Upper lobe of right lung (tissue), 1 donor: ENCODE measurements at places on chromosomes 3 and 15. TPM values are rescaled to one million over a fixed set of nuclear protein-coding genes. Genes with fewer than 3 reads are reported as not detected.

DNA sequence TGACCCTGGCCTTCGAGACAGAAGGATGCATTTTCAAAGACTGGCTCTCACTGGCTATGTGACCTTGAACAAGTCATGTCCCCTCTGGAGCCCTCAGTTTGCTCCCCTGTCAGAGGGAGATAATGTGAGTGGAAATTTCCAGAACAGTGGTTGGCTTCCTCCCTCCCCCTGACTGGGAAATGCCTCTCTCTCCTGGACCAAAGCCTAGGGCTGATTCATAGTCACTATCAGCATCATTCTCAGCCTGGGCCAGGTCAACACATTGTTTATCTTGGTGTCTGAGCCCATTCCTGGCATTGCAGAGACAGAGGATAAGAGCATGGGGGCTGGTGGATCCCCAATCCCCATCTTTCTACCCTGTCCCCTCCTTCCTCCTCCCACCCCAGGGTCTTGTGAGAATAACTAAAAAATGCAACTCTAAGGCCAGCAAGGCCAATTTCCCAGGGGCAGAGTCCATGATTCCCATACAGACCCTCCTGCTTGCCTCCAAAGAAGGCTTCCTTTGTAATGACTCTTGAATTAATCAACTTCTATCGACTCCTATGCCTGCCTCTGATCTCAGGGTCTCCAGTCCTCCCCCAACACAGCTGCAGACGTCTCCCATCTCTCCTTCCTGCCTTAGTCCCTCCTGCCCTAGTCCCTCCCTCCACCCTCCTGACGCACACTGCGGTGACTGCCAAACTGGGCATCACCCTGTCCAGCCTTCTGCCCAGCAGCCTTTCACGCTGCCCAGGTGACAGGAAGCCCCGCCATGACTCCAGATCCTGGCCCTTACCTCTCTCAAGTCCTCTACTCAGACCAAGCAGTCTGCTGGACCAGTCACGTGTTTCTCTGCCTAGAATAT lies 35.4 kb upstream of the CORO2B start:
- H3K36me3 ChIP-seq = no peaks in the 10 kb centered on the region
- H3K27me3 ChIP-seq = no peaks in the 10 kb centered on the region
- H3K4me1 ChIP-seq = peaks cover 11% of the 10 kb centered on the region
- DNase-seq = no peak

GRCh38 chr15:25664761-25665160 lies 198.4 kb downstream of the ATP10A start:
- H3K4me1 ChIP-seq = peaks cover under 1% of the 10 kb centered on the region
- no peak overlapping the region for H3K4me3 ChIP-seq
- H3K27ac ChIP-seq = no peak overlapping the region
- peaks cover 5% of the 10 kb centered on the region for H3K27me3 ChIP-seq
- H3K36me3 ChIP-seq = no peaks in the 10 kb centered on the region

GRCh38 chr3:127454051-127454450 lies 136.5 kb downstream of the TPRA1 start:
- H3K4me1 ChIP-seq = peaks cover 20% of the 10 kb centered on the region
- H3K36me3 ChIP-seq = no peaks in the 10 kb centered on the region

DNA sequence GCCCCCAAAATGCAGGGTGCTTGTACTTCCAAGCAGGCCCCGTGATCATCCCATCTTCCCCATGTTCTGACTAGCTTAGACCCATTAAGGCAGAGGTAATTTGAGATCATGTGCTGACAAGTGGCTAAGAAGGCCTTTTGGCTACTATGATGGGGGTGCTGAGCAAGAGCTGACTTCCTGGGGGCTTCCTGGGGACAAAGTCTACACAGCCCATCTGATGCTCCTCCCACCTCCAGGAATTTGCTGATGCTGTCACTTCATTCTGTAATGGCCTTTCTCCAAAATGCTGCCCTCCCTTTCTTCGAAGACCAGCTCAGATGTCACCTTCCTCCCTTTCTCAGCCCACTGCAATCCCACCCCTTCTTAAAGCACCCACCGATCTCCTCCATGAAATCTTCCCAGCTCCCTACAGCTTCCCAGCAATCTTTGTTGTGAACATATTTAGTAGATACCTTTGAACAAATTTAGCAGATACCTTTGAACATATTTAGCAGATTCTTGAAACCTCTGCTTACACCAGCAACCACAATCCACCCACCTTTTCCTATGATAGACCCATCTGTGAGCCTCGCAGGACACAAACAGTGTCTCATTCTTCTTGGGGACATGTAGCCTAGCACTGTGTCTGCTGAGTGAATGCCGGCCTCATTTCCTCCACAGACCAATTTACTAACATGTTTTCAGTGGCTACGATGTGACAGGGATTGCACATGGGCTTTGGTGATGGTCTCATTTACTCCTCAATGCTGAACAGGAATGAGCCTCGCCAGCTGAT lies 223.3 kb downstream of the EPHB1 start:
- no peaks in the 10 kb centered on the region for H3K36me3 ChIP-seq
- H3K4me3 ChIP-seq = no peak overlapping the region
- H3K27ac ChIP-seq = no peak overlapping the region
- H3K4me1 ChIP-seq = no peaks in the 10 kb centered on the region
- DNase-seq = no peak
- H3K27me3 ChIP-seq = no peaks in the 10 kb centered on the region

CCDC33 gene
- not detected for total RNA-seq

DNA sequence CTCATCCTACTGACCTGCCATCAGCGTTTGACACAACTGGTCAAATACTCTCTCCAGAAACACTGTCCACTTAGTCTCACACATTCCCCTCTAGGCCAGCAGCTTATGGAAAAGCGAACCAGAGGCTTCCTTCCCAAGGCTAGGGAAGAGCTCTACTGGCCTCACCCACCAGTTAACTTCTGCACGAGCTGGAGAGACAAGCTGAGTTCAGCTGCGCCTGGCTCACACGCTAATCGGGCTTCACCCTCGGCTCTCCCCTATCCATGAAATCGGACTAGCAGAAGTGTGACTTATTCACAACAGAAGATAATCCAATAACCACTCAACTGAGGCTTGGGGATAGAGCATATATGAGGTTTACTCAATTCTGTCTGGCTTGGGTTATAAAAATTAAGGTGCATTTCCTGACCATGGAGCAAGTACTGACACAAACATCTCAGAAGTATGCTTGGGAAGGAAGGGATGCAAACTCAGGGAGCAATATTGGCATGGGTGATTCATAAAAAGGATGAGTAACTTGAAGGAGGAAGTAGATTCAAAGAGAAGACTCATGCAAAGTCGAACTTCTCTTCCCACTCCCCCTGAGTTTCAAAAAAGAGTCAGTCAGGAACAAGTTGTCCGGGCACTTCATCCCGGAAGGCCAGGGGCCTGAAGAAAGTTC lies 73.1 kb downstream of the XXYLT1 start:
- H3K27me3 ChIP-seq = no peaks in the 10 kb centered on the region
- H3K4me3 ChIP-seq = no peak overlapping the region
- no peak for DNase-seq

SLC12A1 gene
- not detected for total RNA-seq

DNA sequence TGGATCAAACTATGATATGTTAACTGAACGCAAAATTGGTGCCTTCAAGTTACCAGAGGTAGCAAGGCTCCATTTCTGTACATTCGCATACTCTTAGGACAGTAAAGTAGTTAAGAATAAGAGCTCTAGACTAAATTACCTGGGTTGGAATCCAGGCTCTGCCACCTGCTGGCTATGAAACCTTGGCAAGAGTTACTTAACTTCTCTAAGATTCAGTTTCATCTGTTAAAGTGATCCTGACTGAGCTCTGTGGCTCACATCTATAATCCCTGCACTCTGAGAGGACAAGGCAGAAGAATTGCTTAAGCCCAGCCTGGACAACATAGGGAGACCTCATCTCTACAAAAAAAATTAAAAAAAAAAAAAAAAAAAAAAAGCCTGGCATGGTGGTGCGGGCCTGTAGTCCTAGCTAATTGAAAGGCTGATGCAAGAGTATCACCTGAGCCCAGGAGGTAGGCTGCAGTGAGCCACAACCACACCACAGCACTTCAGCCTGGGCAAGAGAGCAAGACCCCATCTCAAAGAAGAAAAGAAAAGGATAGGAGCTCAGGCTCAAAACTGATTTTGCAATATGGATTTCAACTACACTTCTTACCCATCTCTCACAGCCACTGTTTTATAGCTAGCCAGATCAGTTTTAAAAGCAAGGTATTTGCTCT lies 21.3 kb downstream of the GSK3B start:
- H3K27ac ChIP-seq = no peak overlapping the region
- no peak overlapping the region for H3K4me3 ChIP-seq
- H3K27me3 ChIP-seq = no peaks in the 10 kb centered on the region

DNA sequence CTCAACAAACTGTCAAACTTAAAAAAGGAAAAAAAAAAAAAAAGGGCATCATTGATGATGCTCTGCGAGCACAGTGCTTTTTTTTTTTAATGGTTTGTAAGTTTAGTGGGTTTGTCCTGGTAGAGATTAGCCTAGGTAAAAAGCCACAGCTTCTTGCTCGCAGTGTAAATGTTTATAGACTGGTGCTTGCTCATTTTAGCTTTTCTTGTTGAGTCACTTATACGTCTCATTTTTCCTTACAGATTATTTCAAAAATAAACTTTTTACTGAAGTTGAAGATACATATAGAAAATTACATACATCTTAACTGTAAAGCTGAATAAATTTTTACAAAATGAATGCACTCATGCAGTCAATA lies 16.5 kb upstream of the TRA2B start:
- H3K4me3 ChIP-seq = no peak overlapping the region
- peaks cover 4% of the 10 kb centered on the region for H3K4me1 ChIP-seq
- DNase-seq = no peak
- no peak overlapping the region for H3K27ac ChIP-seq
- H3K36me3 ChIP-seq = no peaks in the 10 kb centered on the region

B3GALNT1 gene
- 17.6 TPM for total RNA-seq

- no peak overlapping the region for H3K27ac ChIP-seq
- H3K4me3 ChIP-seq = no peak overlapping the region
- peaks cover 3% of the 10 kb centered on the region for H3K27me3 ChIP-seq
- H3K36me3 ChIP-seq = no peaks in the 10 kb centered on the region
Observed at GRCh38 chr3:196987022-196987421, 18.4 kb upstream of the PIGZ start.

DNA sequence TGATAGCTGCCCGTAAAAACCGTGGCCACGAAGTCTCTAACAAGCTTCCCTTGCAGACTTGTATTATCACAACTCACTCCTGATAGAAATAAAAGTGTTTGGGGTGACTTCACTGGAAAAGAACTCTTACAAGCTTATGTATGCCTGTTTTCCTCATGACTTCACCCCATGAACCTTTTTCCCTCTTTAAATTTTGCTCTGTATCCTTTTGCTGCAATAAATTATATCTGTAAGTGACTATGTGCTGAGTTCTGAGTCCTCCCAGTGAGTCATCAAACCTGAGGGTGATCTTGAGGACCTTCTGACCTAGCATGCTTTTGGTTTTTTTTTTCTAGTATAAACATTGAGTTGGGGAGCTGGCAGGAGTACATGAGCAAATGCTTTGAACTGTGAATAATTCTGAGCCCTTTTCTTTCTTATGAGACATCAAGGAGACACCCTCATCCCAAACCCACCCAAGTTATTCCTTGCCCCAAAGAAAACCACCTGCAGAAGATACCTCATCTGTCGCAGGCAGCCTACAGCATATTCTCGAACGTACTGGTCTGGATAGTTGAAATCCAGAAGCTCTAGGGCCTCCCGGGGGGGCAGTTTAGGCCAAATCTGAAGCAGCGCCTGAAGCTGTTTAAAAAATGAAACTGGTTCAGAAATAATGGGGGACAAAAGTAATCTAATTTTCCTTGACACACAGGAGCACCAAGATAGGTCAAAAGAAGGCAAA lies 85.9 kb downstream of the FAIM start:
- no peak for DNase-seq
- no peak overlapping the region for H3K4me3 ChIP-seq
- no peaks in the 10 kb centered on the region for H3K4me1 ChIP-seq

- H3K4me1 ChIP-seq = no peaks in the 10 kb centered on the region
- H3K27ac ChIP-seq = no peak overlapping the region
- no peaks in the 10 kb centered on the region for H3K36me3 ChIP-seq
- no peaks in the 10 kb centered on the region for H3K27me3 ChIP-seq
- no peak for DNase-seq
Observed at GRCh38 chr3:44109771-44110361, 131.8 kb upstream of the TOPAZ1 start.
